AG04449 (cell line): ENCODE measurements at places on chromosomes 7 and 10.

DNA sequence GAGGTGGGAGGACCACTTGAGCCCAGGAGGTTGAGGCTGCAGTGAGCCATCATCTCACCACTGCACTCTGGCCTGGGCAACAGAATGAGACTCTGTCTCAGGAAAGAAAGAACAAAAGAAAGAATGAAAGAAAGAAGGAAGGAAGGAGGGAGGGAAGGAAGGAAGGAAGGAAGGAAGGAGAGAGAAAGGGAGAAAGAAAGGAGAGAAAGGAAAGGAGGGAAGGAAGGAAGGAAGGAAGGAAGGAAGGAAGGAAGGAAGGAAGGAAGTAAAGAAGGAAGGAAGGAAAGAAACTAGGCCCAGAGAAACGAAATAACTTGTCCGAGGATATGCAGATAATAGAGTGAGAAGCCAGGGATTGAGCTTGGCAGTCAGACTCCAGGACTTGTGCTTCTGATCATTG lies 102.1 kb downstream of the SKIDA1 start:
- DNase-seq: no peak

GRCh38 chr10:73910764-73911552 lies at the start of gene PLAU:
Gene PLAU, plus strand, starts transcription at chr10:73911132. Its CDS starts 424 bp downstream, at chr10:73911556.
- no peak for DNase-seq

GRCh38 chr10:84583501-84583900 lies 255.1 kb downstream of the CCSER2 start:
- no peak for DNase-seq

GRCh38 chr7:42126475-42127231 lies 110.4 kb downstream of the GLI3 start:
- no peak for DNase-seq

DNA sequence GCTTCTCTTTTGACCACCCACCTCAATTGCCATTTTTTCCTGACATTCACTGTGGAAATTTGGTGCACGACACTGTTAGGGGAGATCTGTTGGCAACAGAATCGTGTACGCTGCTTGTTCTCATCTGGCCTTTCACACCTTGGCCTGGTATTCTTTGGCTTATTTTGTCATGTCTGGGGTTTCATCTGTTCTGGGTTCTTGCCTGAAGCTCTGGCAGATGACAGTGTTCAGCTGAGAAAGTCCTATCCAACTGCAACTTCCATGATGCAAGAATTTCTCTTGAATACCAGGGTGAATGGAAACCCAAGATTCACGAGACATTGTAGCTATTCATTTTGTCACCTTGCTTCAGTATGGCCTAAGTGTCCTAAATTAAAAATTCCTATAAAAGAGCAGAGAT lies 82.6 kb upstream of the CELF2 start:
- DNase-seq: no peak

DNA sequence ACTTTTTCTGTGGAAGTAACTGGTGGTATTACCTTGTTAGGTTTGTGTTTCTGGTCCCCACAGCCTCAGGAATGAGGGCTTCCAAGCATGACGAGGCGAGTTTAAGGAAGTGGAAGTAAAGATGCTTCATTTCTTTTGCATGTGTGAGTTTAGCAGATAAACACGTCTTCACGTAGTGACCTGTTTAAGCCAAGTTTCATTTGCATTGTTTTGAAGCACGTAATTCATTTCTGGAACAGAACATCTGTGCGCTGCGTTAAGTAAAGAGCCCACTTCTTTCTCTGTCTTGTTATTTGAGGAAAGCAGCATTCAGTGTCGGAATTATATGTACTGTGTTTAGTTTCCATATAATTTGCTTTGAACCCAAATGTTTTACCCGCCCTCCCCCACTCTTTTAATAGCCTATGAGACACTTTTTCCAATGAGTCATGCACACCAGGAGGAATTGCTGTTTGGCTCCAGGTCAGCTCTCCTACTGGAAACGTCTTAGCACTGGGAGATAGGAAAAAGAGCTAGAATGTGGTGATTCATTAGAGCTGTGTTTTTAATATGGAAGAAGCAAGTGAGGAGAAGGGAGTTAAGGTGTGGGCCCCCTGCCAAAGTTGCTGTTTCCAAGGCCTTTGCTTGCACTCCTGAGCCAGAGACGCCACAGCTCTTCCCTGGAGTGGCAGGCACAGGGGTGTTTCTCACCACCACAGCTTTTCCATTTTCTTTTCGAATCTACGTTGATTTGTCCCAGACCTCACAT lies 36.7 kb downstream of the BTBD16 start:
- peak; percentile 94 for DNase-seq

- no peak for DNase-seq
Observed at GRCh38 chr10:114131094-114131493, 42.9 kb downstream of the CCDC186 start.

DNA sequence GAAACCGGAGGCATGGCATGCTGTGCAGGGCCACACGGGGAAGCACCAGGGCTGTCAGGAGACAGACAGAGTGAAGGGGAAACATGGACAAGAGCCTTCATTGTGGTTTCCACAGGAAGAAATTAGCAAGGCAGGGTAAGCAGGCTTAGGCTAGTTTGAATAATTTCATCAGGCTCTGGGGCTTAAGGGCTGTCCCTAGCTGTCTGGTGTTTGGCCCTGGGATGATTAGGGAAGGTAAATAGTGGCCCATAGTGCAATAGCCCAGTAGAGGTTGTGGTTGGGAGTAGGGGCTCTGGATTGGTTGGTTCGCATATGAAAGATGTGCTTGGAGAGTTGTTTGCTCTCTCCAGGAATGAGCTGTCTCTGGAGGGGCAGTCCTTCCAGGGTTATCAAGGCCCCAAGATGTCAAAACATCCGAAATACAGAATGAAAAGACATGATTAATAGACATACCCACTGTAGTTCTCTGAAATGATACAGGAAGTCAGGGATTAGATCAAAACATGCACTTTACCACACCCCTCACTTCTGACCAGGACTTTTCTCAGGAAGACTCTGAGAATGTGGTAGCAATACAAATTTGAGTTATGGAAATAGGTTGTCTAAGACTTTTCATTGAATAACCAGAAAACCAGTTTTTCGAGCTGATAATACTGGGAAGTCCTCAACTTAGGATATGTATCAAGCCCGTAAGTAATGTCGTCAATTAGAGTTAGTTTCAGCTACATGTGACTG lies 224.9 kb upstream of the NFE2L3 start:
- no peak for DNase-seq

DNA sequence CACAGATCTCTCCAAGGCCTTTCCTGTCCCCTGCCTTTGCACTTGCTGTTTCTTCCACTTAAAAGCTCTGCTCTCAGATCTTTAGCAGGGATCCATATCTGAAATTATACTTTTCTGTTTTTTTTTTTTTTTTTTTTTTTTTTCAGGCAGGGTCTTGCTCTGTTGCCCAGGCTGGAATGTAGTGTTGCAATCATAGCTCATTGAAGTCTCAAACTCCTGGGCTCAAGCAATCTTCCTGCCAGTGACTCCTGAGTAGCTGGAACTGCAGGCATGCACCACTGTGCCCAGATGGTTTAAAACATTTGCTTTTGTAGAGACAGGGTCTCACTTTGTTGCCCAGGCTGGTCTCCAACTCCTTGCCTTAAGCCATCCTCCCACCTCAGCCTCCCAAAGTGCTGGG lies 5.0 kb upstream of the TSPAN15 start:
- DNase-seq: no peak

- no peak for DNase-seq
Observed at GRCh38 chr7:100968031-100968430, 1.3 kb upstream of the MUC12 start.

DNA sequence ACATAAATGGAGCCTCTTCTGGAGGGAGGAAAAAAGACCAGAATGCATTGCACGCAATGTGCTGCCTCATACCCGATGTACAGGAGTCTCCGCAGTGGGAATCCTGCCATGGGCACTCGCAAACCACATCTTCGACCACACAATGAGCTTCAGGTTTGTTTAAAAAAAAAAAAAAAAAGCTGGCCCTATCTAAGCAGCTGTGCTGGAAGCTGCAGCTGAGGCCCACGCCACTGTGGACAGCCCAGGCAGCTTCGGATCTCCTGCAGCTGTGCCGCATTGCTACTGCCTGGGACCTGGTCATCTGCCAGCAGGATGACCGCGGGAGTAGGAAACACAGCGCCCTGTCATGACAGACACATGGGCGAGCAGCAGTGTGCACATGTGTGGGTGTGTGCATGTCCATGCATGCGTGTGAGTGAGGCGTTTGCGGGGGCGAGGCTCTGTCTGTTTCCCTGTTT lies 26.0 kb downstream of the EN2 start:
- DNase-seq: no peak

- DNase-seq: no peak
Observed at GRCh38 chr10:125118011-125118611, 42.3 kb downstream of the CTBP2 start.

DNA sequence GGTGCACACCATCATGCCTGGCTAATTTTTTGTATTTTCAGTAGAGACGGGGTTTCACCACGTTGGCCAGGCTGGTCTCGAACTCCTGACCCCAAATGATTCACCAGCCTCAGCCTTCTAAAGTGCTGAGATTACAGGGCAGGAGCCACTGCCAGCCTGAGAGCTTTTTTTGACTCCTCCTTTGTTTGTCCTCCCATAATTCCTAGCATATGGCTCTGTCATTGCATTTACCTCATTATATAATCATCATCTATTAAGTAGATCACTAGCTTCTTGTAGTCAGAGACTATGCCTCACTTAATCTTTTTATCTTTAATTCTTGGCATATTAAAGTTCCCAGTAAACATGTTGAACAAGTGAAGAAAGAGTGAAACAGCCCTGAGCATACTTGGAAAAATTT lies 82.1 kb downstream of the CPEB3 start:
- DNase-seq: no peak

- DNase-seq: no peak
Observed at GRCh38 chr10:53864846-53865245, 936.2 kb downstream of the PCDH15 start.

DNA sequence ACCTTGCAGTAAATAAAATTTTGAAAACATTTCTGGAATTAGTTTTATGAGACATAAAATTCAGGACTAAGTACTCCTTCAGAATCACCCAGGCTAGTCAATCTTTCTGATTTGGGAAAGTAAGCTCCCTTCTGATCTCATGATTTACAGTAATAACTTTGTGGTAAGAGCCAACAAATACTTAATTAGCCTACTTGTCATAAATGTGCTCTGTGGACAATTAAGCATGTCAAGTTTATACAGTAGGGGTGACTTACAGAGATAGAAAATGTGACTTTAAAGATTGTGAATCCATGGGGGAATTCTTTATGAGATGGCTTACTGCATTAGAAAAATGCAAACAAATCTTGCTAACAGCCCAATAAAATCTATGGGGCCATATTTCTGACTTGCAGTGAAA lies 616.9 kb upstream of the GHITM start:
- DNase-seq: no peak

- no peak for DNase-seq
Observed at GRCh38 chr10:132467464-132468149, 70.0 kb upstream of the INPP5A start.

- DNase-seq: peak; percentile 44
Observed at GRCh38 chr10:373526-374309, 238.5 kb downstream of the ZMYND11 start.

GRCh38 chr10:34941471-34942357 lies 126.6 kb upstream of the PARD3 start:
- no peak for DNase-seq

DNA sequence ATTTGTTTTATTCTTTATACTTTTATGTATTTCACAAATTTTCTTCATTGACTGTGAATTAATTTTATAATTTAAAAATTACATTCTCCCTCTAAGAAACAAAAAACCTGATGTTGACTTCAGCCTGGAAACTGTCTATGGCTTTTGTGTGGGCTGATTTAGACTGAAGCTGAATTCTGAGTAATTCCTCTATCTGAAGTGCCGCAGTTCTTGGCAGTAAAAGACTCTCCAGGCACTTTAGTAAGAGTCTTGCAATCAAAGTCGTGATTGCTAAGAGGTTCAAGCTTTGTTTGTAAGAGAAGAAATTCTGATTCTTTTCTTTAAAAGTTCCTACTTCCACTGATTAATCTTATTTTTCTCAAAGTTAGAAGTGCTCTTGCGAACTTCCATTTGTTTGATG lies 3.4 kb upstream of the CEP41 start:
- no peak for DNase-seq
